Activated B cell treated with CpG ODN at 0.5 μM for 24 hours (primary cell): ENCODE measurements at places on chromosomes 2 and 18.

- peaks cover 11% of the 10 kb centered on the region for H3K4me1 ChIP-seq
- peak overlapping the region; percentile 46 for H3K27ac ChIP-seq
- peaks cover 17% of the 10 kb centered on the region for H3K36me3 ChIP-seq
Observed at GRCh38 chr2:3535794-3536681, 16.7 kb upstream of the ADI1 start.

- peak overlapping the region; percentile 90 for H3K27ac ChIP-seq
- H3K4me3 ChIP-seq, result peak overlapping the region; percentile 88
- H3K4me1 ChIP-seq, result peaks cover 59% of the 10 kb centered on the region
- H3K36me3 ChIP-seq, result peaks cover 26% of the 10 kb centered on the region
Observed at GRCh38 chr2:84972207-84972783, 1.3 kb downstream of the KCMF1 start.

DNA sequence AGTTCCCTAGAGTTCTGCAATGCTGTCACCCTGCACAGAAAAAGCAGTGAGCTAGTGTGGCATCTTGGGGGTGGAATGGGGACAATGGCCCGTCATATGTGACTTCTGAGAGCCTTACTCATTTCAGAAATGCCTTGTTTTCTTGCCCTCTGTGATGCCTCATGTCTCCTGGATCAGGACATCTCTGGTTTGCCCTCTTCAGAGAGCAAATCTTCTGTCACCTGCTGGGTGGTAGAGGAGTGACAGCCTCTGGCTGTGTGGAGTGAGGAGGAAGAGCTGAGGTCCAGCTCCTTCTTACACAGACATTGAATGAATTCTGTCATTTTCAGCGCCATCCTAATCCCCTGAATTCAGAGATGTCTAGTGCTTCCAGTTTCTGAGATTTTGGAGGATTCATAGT lies 55.6 kb upstream of the PHLPP1 start:
- H3K4me3 ChIP-seq, result no peak overlapping the region
- no peaks in the 10 kb centered on the region for H3K27me3 ChIP-seq
- H3K27ac ChIP-seq, result no peak overlapping the region
- no peaks in the 10 kb centered on the region for H3K36me3 ChIP-seq
- DNase-seq, result no peak

GRCh38 chr2:45834372-45834771 lies 182.9 kb downstream of the PRKCE start:
- H3K4me1 ChIP-seq, result peaks cover 74% of the 10 kb centered on the region
- no peaks in the 10 kb centered on the region for H3K27me3 ChIP-seq
- no peak overlapping the region for H3K4me3 ChIP-seq
- H3K27ac ChIP-seq, result peak overlapping the region; percentile 94
- no peak for DNase-seq

DNA sequence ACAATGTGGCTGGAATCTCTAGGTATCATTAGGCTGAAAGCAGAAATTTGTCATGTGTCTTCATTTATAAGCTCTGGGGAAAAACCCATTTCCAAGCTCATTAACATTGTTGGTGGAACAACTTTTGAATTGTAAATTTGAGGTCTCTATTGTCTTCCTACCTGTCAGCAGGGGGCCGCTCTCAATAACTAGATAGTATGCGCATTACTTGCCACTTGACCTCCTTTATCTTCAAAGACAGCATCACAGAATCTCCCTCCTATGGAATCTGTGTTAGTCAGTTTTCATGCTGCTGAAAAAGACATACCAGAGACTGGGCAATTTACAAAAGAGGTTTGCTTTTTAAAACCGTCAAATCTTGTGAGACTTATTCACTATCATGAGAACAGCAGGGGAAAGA lies 223.1 kb downstream of the CALCRL start:
- DNase-seq, result no peak
- H3K27me3 ChIP-seq, result no peaks in the 10 kb centered on the region
- H3K4me1 ChIP-seq, result no peaks in the 10 kb centered on the region
- H3K36me3 ChIP-seq, result no peaks in the 10 kb centered on the region
- no peak overlapping the region for H3K27ac ChIP-seq

DNA sequence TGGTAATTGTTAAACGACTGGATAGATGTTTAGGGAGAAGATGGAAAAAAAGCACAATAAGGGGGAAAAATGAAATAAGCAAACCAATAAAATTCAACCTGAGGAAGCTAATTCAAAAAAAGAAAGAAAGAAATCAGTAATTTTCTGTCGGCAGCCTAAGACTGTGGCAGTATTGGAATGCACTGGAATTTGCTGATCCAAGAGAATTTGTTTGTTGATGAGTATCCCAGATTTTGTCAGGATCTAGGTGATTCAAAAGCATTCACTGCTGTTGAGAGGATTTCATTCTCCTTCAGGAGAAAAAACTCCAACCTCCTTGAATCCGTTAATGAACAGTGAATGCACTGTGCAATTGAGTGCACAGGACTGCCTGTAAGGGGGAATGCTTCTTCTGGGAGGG lies 546.7 kb downstream of the CNTNAP5 start:
- H3K27me3 ChIP-seq, result no peaks in the 10 kb centered on the region
- no peak overlapping the region for H3K4me3 ChIP-seq
- H3K4me1 ChIP-seq, result no peaks in the 10 kb centered on the region

DNA sequence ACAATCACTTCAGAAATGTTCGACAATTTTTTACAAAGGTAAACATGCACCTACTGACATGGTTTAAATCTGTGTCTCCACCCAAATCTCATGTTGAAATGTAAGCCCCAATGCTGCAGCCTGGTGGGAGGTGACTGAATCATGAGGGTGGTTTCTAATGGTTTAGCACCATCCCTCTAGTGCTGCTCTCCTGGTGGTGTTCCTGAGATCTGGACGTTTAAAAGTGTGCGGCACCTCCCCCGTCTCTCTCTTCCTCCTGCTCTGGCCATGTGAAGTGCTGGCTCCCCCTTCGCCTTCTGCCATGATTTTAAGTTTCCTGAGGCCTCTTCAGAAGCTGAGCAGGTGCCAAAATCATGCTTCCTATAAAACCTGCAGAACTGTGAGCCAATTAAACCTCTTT lies 28.3 kb downstream of the MAP3K2 start:
- H3K4me1 ChIP-seq, result peaks cover 58% of the 10 kb centered on the region
- DNase-seq, result no peak
- H3K27me3 ChIP-seq, result no peaks in the 10 kb centered on the region
- H3K36me3 ChIP-seq, result peaks cover 2% of the 10 kb centered on the region
- H3K27ac ChIP-seq, result no peak overlapping the region

GRCh38 chr2:60888853-60889252 lies 7.5 kb downstream of the REL start:
- H3K27me3 ChIP-seq, result no peaks in the 10 kb centered on the region
- peak overlapping the region; percentile 10 for H3K27ac ChIP-seq
- no peak for DNase-seq
- peaks cover 68% of the 10 kb centered on the region for H3K4me1 ChIP-seq
- peaks cover 76% of the 10 kb centered on the region for H3K36me3 ChIP-seq

DNA sequence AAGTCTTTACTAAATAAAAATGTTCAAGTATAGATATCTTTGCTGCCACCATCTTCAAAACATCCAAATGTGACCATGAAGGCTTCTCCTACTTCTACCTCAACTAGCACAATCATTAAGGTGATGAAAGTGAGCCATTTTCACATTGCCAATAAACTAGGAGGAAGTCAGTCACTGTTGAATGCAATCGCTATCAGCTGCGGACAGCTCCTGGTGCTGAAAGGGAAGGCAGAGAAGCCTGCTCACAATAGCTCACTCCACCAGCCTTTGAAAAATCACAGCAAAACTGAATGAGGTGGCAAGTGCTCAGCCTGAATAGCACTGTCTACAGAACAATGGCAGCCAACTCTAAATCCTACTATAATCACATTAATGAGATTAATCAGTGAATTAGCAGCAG lies 2.2 kb downstream of the MYT1L start:
- H3K27ac ChIP-seq, result no peak overlapping the region
- no peak overlapping the region for H3K4me3 ChIP-seq
- DNase-seq, result no peak
- no peaks in the 10 kb centered on the region for H3K36me3 ChIP-seq
- H3K27me3 ChIP-seq, result no peaks in the 10 kb centered on the region
- H3K4me1 ChIP-seq, result no peaks in the 10 kb centered on the region

DNA sequence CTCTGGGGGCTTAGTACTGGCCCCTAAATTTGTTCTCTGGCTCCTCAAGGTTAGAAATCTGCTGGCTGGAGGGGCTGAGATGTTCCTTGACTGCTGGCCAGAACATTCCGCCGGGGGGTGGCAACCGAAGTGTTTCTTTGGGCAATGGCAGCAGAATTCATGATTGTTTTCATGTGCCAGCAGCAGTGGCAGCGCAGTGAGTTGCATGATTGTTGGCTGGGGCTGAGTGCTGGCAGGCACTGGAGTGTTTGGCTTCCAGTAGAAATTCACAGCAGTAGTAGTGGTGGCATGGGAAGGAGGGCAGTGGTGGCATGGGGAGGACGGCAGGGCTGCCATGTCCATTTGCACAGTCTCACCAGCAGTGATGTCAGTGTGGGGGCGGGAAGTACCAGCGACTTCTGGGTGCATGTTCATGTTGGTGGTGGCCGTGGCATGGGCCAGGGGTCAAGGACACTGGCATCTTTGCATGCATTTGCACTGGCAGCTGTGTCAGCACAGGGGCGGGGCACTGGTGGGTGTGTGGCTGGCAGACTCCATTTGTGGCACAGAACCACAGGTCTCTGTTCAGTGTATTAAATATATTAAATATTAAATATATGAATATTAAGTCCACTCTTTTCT lies 130.6 kb upstream of the CDH7 start:
- H3K27me3 ChIP-seq, result no peaks in the 10 kb centered on the region
- H3K27ac ChIP-seq, result no peak overlapping the region
- no peak overlapping the region for H3K4me3 ChIP-seq
- H3K36me3 ChIP-seq, result no peaks in the 10 kb centered on the region
- DNase-seq, result no peak

- H3K4me1 ChIP-seq, result no peaks in the 10 kb centered on the region
- no peak overlapping the region for H3K27ac ChIP-seq
- DNase-seq, result no peak
- no peaks in the 10 kb centered on the region for H3K36me3 ChIP-seq
- H3K4me3 ChIP-seq, result no peak overlapping the region
Observed at GRCh38 chr2:177573120-177573519, 180.5 kb downstream of the AGPS start.

GRCh38 chr2:113175736-113176695 lies 2.2 kb downstream of the PSD4 start:
- peaks cover 94% of the 10 kb centered on the region for H3K4me1 ChIP-seq
- H3K4me3 ChIP-seq, result peak overlapping the region; percentile 87
- peaks cover 53% of the 10 kb centered on the region for H3K36me3 ChIP-seq
- peak overlapping the region; percentile 91 for H3K27ac ChIP-seq

GRCh38 chr2:154375579-154375931 lies 322.9 kb upstream of the KCNJ3 start:
- no peaks in the 10 kb centered on the region for H3K36me3 ChIP-seq
- no peaks in the 10 kb centered on the region for H3K4me1 ChIP-seq
- no peaks in the 10 kb centered on the region for H3K27me3 ChIP-seq
- DNase-seq, result no peak
- H3K4me3 ChIP-seq, result no peak overlapping the region
